Fibroblast of villous mesenchyme (primary cell): ENCODE measurements at places on chromosomes 1 and 21. TPM values are rescaled to one million over a fixed set of nuclear protein-coding genes. Genes with fewer than 3 reads are reported as not detected.

Gene NR1I3
- total RNA-seq = not detected in 2 replicates

Gene OR2L5
- not detected in 2 replicates for total RNA-seq

Gene RNU1-4
- under 0.01 TPM in 1 of 2 replicates, not detected in the other for total RNA-seq

Gene MX2
- total RNA-seq = 0.97 and 2.6 TPM in 2 replicates

Gene ABCA4
- 0.43 and 0.64 TPM in 2 replicates for total RNA-seq

Gene PGLYRP3
- total RNA-seq = not detected in 2 replicates

Gene LENEP
- 0.32 and 0.43 TPM in 2 replicates for total RNA-seq

Gene FAM151A
- not detected in 2 replicates for total RNA-seq

Gene TRIM17
- total RNA-seq = under 0.01 and 0.43 TPM in 2 replicates

Gene ERICH3
- not detected in 2 replicates for total RNA-seq

Gene AMPD1
- total RNA-seq = not detected in 2 replicates

Gene KANK4
- total RNA-seq = not detected in 2 replicates

Gene OLIG2
- not detected in 2 replicates for total RNA-seq

Gene YBX1
- 557 and 578 TPM in 2 replicates for total RNA-seq

Gene ROR1
- 8.6 and 10.3 TPM in 2 replicates for total RNA-seq

Gene UMODL1
- under 0.01 TPM in 1 of 2 replicates, not detected in the other for total RNA-seq

Gene UBASH3A
- not detected in 2 replicates for total RNA-seq

Gene C1orf87
- total RNA-seq = not detected in 2 replicates

Gene OR10J5
- total RNA-seq = not detected in 2 replicates

Gene RAP1GAP
- under 0.01 TPM in 1 of 2 replicates, not detected in the other for total RNA-seq

Gene CDK18
- 1.6 and 2.2 TPM in 2 replicates for total RNA-seq

Gene FCRLB
- total RNA-seq = 2.9 and 4.3 TPM in 2 replicates

Gene VANGL2
- not detected in 2 replicates for total RNA-seq

Gene LCE3D
- not detected in 2 replicates for total RNA-seq
